ENCODE measurements at places on chromosomes 7 and 10.

DNA sequence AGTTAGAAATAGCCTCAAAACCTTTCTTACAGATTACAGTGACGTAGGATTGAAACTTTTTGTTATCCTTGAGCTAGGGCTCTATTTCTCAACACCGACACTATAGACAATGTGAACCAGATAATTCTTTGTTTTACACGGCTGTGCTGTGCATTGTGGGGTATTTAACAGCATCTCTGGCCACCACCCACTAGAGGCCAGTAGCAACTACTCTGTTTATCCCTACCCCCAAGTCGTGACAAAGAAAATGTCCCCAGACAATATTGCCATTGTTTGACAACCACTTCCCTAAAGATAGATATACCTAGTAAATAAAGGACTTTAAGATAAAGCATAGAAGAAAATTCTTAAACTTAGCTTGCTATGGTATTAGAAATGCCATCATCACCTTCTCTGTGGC is 359.6 kb downstream of the ARL4A start:
- DNase-seq: no peak

- DNase-seq: no peak
Measured at GRCh38 chr10:99733366-99733765, 1.3 kb downstream of the CUTC start.

- no peak for DNase-seq
Measured at GRCh38 chr7:50303335-50304128, 984 bp upstream of the IKZF1 start.

GRCh38 chr7:11552676-11553296 is 279.2 kb downstream of the THSD7A start:
- DNase-seq: no peak

DNA sequence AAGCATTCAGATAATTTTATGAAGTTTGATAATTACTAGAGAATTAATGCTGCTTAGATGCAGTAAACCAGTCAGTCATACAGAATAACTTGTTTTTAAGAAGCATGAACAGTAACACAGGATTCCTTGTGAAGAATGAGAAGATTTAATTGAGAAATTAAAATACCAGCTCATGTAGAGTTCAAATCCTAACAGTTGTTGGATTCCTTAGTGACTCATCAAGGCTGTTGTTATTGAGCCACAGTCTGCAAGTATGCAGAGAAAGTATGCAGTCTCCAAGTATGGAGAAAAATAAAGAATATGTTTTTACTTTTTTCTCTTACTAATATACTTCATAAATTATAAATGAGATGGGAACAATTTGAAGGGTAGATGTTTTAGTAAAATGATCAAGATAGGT is 30.2 kb upstream of the CYP26C1 start:
- DNase-seq: no peak

DNA sequence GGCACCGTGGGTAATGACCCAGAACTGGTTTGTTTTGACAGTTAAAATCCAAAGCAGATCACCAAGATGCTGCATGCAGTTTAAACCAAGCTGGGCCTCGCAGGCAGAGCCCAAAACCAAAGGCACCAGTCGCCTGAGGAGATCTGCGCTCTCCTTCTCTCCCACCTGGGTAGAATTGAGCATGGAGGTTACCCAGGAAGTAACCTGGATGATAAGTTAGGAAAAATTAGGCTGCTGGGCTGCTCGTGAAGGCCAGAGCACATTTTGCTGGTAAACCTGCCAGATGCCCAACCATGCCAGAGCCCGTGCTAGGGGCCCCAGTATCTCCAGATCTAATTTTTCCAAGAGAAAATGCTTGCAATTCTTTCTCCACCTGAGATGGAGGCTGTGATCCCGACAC is 388.3 kb upstream of the MGMT start:
- no peak for DNase-seq

DNA sequence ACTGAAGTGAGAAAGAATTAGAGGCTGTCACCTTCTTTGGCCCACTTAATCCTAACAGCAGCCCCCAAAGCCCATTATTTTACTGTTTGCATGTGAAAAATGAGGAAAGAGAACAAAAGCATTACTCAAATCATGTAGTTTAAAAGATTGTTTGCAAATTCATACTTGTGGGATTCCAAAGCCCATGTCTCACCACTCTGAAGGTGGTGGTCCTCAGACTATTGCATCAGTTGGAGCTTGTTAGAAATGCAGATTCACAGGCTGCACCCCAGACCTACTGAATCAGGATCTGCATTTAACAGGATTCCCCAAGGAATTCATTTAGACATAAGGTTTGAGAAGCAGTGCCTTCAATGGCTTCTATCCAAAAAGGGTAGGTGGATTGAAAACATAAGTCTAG is 93.7 kb upstream of the PDE1C start:
- DNase-seq: no peak

DNA sequence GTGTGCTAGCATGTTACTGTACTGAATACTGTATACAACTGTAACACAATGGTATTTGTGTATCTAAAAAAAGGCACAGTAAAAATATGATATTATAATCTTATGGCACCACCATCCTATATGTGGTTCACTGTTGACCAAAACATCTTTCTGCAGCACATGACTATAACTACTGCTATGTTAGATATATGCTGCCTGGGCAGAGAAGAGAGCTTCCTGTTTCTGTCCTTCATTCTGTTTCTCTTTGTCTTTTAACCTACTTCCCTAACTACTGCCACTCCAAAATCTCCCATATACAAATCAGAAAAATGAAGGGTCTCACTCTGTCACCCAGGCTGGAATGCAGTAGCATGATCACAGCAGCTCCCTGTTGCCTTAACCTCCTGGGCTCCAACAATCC is 8.8 kb upstream of the FGL2 start:
- no peak for DNase-seq

- DNase-seq: no peak
Measured at GRCh38 chr7:157483971-157484410, 147.2 kb downstream of the DNAJB6 start.

- no peak for DNase-seq
Measured at GRCh38 chr10:90604636-90605035, 253.2 kb downstream of the HTR7 start.

DNA sequence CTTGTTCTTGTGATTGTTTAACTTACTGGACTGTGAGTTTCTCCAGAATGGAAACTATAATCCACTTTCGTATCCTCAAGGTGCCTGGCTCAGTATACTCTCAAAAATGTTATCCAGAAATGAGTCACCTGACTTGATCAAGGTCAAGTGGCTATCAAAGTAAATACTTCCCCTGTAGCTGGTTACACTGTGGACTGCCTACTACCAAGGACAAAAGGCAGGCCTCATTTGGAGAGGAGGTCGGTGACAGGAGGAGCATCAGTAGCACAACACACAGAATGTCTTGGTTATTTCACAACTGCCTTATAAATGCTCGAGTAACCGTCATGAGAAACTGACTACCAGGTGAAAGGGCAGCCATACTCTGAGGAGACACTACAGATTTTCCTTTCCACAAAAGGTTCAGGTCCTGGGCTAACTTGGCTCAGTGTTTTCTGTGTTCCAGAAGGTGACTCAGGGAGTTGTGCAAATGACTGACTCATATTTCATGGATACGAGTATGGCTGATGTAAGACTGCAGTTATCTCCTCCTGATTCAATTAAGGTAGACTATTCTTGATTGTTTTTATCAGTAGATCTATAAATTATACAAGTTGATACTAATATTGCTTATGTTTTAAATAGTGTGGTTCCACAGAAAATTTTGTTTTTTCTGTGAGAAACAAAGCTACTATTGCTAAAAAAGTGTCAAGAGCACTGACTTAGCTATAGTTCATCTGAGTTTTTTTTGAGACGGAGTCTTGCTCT is 4.2 kb upstream of the CCNY start:
- DNase-seq: no peak

DNA sequence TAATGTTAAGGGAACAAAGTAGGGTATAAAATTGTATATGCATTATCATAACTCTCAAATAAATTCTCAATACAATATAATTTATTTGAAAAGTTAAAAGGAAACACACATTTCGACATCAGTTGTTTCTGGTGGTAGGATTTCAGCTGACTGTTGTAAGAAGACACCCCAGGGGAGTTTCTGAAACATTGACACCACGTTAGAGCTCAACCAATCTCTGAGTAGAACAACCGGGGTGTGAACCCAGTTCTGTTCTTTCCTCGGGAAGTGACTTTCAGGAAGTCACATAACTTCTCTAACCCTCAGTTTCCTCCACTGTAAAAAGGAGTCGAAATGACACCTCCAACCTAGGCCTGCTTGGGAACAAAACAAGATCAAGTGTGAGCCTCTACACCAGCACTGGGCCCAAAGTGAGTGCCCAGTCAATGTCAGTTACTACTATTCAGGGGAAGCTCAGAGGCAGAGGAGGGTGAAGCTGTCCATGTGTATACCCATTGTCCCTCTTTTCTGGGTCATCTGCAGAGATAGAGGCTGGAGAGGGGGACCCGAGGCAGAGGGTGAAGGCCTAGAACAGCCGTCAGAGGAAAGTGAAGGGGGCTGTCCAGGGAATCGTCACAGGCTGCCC is 67.1 kb downstream of the AOAH start:
- no peak for DNase-seq

GRCh38 chr7:24463474-24463873 is 109.8 kb upstream of the PALS2 start:
- no peak for DNase-seq

GRCh38 chr7:75900617-75901315 is 14.2 kb upstream of the POR start:
- no peak for DNase-seq

DNA sequence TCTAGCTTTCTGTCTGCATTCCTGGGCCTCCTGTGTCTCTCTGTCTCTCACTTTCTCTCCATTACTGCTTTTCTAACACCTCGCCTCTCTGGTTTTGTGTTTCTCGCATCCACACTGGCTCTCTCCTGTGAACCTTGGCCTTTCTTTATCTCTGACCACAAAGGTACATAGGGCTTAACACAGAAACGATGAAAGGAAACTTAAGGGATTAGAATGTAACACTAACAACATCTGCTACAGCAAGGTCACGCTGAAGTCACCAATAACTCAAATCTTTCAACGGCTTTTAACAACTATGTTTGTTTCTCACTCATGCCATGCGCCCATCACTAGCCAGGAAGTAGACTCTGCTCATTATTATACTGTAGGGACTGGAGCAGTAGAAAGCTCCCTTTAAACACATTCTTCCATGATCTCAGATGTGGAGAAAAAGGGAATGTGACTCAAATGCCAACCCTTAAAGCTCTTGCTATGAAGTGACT is 9.3 kb upstream of the OR6V1 start:
- no peak for DNase-seq

DNA sequence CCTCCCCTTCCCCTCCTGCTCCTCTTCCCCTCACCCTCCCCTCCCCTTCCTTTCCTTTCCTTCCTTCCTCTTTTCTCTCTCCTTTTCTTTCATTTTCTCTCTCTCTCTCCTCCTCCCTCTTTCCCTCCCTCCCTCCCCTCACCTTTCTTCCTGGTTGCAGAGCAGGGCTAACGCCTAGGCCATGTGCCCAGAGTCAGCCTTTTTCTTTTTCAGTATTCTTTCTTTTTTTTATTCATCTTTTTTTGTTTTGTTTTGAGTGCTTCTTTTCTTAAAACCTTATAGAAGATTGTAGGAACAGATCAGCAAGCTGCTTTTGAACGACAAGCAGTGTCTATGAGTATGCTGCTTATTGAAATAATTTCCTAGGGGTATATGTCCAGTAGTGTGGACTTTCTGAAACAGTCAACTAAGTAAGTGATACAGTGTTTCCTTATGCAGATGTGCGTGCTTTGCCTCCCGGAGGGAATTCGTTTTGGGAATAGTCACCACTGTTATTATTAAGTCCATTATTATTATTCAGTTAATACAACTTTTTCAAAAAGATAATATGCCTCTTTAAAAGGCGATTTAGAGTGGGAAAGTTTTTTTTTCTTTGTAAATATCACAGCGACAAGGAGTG is 219.2 kb downstream of the CAMK1D start:
- no peak for DNase-seq

DNA sequence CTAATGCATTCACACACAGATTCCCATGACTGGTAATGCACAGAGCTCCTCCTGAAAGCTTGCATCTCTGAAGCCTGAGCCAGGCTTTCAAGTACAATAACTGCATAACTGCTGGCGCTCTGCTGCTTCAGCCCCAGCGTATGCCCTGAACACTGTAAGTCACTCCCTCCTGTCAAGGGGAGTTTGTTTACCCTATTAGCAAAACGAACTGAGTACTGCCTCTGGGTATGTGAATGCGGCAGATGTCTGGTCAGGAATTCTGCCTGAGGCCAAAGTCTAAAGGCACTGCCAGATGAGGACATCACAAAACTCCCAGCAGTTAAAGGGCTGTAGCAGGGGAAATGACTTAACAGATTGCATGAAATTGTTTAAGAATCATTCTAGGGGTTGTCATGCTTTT is 97.7 kb downstream of the NRCAM start:
- DNase-seq: no peak

- DNase-seq: no peak
Measured at GRCh38 chr10:24597426-24597825, 126.3 kb downstream of the ARHGAP21 start.

DNA sequence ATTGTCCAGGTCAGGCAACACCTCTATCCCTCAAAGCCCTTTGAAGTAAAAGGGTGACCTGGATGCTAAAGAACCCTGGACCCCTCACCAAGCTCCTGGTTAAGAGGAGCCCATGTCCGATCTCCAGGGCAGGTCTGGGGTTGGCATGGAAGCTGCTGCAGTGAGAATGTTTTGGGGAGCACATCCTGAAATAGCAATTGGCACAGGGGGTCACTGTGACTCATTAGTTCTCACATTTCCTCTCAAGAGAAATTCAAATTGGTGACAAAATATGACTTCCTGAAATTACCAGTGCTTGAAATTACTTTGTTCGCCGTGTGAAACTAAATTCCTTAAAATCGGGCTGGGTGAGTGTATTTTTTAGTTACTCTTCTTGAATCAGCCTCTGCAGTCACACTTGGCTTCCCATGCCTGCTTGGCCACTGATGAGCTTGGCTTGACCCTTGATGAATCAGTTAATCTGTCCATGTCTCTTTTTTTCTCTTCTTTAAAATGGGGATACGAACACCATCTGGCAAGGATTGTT is 18.8 kb upstream of the ARHGAP22 start:
- no peak for DNase-seq

DNA sequence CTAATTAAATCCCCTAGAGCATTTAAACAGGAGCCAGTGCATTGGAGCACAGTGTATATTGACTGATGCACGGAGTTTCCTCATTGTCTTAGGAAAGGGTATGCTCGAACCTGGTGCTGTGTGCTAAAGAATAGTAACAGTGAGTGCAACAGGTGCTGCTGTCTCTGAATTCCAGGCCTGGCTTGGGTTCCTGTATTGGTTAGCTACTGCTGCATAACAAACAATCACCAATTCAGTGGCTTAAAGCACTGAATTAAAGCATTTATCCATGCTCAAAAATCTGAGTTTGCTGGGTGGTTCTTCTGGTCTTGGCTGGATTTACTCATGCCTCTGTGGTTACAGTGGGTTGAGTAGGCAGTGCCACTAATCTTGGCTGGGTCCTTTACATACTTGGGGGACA is 1.8 kb upstream of the PNLIPRP1 start:
- DNase-seq: no peak

- DNase-seq: no peak
Measured at GRCh38 chr10:105699504-105699903, 1058.4 kb downstream of the SORCS3 start.
